ENCODE measurements at places on chromosomes 5 and 9.

- no peak for DNase-seq
Measured at GRCh38 chr5:11683666-11684065, 220.6 kb downstream of the CTNND2 start.

DNA sequence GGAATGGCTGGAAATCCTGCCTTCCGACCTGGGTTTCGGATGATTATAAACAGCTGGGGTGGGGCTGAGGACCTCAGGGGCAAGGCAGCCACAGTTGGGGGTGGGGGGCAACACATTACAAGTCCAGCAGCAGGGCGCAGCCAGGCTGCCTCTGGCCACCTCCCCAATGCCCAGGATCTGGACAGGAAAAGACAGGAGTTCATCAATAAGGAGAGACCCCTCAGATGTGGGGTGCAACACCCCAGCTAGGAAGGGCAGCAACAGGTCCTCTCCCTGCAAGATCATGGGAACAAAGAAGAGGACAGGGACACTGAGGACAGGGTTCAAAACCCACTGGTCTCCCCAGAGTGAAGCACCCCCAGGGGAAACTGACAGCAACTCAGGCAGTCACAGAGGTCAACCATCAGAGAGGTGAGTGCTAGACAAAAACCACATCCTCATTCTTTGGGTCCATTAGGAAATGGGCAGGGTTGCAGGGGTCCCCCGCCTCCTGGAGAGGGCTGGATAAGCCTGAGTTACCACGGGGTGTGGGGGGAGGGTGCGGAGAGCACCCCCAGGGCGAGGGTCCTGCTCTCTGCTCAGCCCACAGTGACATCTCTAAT, 33.5 kb downstream of the SEMA4D start:
- DNase-seq: no peak

GRCh38 chr5:124995421-124995820, 249.0 kb upstream of the ZNF608 start:
- no peak for DNase-seq

DNA sequence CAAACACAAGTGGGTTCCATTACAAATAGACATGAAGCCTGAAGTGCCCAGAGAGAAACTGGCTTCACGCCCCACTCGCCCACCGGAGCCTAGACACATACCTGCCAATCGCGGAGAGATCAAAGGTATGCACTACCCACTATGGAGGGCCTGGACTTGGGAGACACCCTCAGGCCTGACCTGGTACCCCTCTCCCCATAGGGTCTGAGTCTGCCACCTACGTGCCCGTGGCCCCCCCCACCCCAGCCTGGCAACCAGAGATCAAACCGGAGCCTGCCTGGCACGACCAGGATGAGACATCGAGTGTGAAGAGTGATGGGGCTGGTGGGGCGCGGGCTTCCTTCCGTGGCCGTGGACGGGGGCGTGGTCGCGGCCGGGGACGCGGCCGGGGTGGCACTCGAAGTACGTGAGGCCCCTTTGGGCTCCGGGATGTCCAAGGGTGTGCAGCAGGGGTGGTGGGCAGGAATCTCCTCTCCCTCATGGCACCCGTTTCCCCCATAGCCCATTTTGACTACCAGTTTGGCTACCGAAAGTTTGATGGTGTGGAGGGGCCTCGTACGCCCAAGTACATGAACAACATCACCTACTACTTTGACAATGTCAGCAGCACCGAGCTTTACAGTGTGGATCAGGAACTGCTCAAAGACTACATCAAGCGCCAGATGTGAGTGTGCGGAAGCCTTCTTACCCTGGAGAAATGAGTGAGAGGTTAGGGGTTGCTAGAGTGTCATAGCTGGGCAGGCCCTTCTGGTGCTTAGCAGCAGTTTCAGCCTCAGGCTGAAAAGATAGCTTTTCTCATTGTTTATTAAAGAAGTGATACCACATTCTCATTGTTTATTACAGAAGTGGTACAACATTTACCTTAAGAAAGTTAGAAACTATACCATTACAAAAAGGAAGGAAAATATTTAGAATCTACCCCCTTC, 38.7 kb downstream of the LARP1 start:
- no peak for DNase-seq

Data from keratinocyte (primary cell).